ENCODE measurements at places on chromosomes 16 and 17. TPM values are rescaled to one million over a fixed set of nuclear protein-coding genes. Genes with fewer than 3 reads are reported as not detected.

GRCh38 chr16:81405702-81406113 lies 38.9 kb upstream of the CMIP start:
- peak; percentile 36 for DNase-seq
- H3K4me3 ChIP-seq: no peak overlapping the region
- no peaks in the 10 kb centered on the region for H3K36me3 ChIP-seq

GRCh38 chr16:84063980-84064379 lies 21.4 kb upstream of the SLC38A8 start:
- H3K4me3 ChIP-seq: no peak overlapping the region
- H3K36me3 ChIP-seq: peaks cover 34% of the 10 kb centered on the region
- H3K4me1 ChIP-seq: no peaks in the 10 kb centered on the region
- H3K27me3 ChIP-seq: no peaks in the 10 kb centered on the region
- H3K27ac ChIP-seq: no peak overlapping the region

Gene ITGAD
- total RNA-seq: 0.43 TPM

Gene HEATR3
- 29.9 TPM for total RNA-seq

Gene ABCC12
- not detected for total RNA-seq

- H3K36me3 ChIP-seq: no peaks in the 10 kb centered on the region
- H3K27ac ChIP-seq: no peak overlapping the region
- no peak overlapping the region for H3K4me3 ChIP-seq
- H3K27me3 ChIP-seq: no peaks in the 10 kb centered on the region
These were observed 20.7 kb upstream of the CDH13 start for GRCh38 chr16:82605863-82606620.

GRCh38 chr17:46190763-46191162 lies 2.5 kb downstream of the KANSL1 start:
- DNase-seq: no peak
- no peaks in the 10 kb centered on the region for H3K27me3 ChIP-seq
- H3K27ac ChIP-seq: peak overlapping the region; percentile 21
- no peak overlapping the region for H3K4me3 ChIP-seq
- no peaks in the 10 kb centered on the region for H3K36me3 ChIP-seq

DNA sequence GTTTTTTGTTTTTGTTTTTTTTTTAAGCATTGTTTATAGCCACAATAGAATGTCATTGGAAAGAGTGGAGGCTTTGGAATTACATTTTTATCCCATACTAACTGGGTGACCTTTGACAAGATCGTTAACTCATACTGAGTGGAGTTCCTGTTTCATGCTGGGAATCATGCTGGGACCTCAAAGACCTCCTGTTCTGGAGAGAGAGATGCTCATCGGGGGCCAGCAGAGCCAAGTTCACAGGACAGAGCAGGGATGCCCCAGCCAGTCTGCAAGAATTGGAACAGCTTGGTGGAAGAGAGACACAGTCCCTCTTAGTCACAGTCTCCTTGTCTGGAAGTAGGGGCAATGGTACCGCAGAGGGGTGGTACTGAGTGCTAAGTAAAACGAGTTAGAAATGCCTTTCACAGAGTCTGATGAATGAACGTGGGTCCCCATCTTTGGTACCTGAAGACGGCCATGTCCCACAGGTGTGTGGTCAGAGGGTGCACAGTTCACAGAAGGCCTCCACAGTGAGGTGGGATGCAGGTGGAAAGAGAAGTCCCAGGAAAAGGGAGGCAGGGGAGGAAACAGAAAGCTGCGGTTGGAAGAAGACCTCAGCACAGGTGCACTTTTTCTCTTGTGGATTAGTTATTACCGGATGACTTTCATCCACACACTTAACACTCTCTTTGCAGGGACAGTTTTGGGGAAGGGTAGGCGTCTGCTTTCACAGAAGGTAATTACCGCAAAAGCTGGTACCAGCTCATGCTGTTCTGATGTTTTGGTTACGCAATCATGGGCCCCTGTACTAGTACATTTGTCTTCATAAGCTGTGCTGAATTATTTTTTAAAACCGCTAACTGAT lies 147.8 kb downstream of the PRKCA start:
- H3K27me3 ChIP-seq: no peaks in the 10 kb centered on the region
- H3K36me3 ChIP-seq: no peaks in the 10 kb centered on the region
- no peak overlapping the region for H3K4me3 ChIP-seq
- H3K4me1 ChIP-seq: no peaks in the 10 kb centered on the region

Gene CDIP1
- total RNA-seq: 12.4 TPM

DNA sequence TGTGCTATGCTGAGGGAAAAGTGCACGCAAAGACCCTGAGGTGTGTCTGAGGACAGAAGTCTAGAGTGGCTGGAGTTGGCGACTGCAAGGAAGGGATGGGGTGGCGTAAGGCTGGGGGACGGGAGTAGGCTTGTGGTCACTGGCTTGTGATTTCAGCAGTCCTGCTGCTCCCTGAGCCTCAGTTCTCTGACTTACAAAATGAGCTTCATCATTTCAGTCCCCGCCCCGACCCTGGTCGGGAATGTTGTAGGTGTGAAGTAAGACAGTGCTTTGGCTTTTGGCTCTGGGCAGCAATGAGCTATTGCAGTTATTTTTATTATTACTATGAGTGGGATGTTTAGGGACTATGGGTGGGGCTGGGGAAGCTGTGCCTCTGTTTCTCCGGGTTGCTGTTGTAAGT lies 8.6 kb downstream of the ADGRG1 start:
- no peak for DNase-seq
- peak overlapping the region; percentile 58 for H3K27ac ChIP-seq
- H3K27me3 ChIP-seq: no peaks in the 10 kb centered on the region
- H3K4me1 ChIP-seq: peaks cover 37% of the 10 kb centered on the region

Gene KRT25
- total RNA-seq: not detected

GRCh38 chr16:27235055-27235937 lies 32.0 kb downstream of the KDM8 start:
- DNase-seq: peak; percentile 88
- H3K4me3 ChIP-seq: no peak overlapping the region
- peak overlapping the region; percentile 0 for H3K27ac ChIP-seq
- H3K36me3 ChIP-seq: no peaks in the 10 kb centered on the region
- no peaks in the 10 kb centered on the region for H3K27me3 ChIP-seq

DNA sequence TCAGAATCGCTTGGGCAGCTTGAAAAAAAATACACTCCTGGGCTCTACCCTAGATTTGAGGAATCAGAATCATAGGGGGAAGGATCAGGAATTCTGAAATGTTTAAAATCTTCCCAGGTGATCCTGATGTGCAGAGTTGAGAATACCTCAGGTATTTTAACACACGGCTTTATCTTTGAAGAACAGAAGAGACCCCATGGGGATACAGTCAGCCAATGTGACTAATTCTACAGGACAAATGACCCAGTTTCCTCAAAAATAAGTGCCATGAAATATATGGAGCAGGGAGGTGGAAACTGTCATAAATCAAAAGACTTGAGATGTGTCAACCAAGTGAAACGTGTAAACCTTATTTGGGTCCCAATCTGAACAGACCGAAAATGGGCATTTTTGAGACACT lies 52.7 kb downstream of the CCDC42 start:
- no peaks in the 10 kb centered on the region for H3K36me3 ChIP-seq
- H3K27ac ChIP-seq: no peak overlapping the region
- no peaks in the 10 kb centered on the region for H3K4me1 ChIP-seq
- no peaks in the 10 kb centered on the region for H3K27me3 ChIP-seq

DNA sequence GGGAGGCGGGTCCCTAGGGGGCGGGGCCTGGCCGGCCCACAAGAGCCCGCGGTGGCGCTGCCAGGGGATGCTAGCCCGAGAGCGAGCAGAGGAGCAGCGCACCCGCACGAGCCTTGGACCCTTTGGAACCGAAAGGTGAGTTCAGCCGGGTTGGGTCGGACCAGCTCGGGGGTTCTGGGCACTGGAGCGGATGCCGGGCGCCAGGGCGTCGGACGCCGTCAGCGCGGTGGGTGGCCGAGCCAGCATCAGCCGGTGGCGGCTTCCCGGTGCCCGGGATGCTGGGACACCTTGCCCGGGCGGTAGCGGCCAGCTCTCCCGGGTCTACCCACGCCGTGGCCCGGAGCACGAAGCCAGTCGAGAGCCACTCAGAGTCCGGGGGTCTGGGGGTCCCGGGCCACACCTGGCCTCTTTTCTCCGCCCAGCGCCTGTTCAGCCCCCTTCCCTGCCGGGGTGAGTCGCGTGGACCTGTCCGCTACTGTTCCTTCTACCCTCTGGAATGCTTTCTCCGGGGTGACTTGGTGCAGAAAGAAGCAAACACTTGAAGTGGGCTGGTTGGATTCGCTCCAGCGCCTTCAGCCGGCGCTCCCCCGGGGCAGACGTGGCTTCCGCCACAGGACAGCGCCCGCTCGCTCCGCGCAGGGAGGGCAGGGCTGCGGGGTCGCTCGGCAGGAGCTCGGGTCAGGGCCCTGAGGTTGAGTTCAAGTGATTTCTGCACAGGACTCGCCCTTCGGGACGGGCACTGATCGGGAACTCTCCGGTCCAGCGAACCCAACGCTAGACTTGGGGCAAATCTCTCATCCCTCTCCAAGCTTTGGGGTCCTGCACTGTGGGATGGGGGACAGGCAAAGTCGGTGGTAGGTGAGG lies at the start of gene SCNN1G:
Gene SCNN1G, plus strand, starts transcription at position 67 of the 864 bp plus-strand sequence. CDS start 3,527 bp downstream, outside the sequence.
- H3K27ac ChIP-seq: no peak within 1 kb of the TSS
- peak within 1 kb of the TSS; percentile 59 for H3K4me3 ChIP-seq
- peak; percentile 28 for DNase-seq
- no peaks in the 10 kb centered on the region for H3K4me1 ChIP-seq
- H3K36me3 ChIP-seq: no peaks in the 10 kb centered on the region

- H3K4me3 ChIP-seq: no peak overlapping the region
- H3K36me3 ChIP-seq: no peaks in the 10 kb centered on the region
- no peak overlapping the region for H3K27ac ChIP-seq
- H3K4me1 ChIP-seq: no peaks in the 10 kb centered on the region
These were observed 137.7 kb upstream of the CDH5 start for GRCh38 chr16:66228792-66229191.

Gene CDH1
- total RNA-seq: 227 TPM

DNA sequence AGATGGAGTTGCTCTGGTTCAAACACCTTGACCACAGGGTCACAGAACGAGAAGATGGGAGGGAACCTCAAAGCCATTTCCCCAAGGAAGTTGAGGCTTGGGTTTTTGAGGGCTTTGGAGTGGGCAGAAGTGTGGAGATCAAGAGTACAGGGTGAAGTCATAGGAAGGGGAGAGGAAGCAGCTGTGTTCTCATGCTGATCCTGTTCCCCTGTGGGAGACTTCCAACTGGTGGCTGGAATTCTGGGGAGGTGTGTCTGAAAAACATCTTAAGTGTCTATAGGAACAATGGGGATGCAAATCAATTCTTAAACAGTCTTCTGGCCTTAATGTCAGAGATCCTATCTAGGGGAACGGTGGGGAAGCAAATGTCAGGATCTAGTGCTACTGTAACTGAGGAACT lies 38.8 kb upstream of the HSBP1 start:
- DNase-seq: no peak
- H3K4me3 ChIP-seq: no peak overlapping the region
- peaks cover 3% of the 10 kb centered on the region for H3K27me3 ChIP-seq

Data from lung (tissue), 17 donors.